Mucosa of descending colon (tissue), 3 donors: ENCODE measurements at places on chromosomes 7 and 10.

DNA sequence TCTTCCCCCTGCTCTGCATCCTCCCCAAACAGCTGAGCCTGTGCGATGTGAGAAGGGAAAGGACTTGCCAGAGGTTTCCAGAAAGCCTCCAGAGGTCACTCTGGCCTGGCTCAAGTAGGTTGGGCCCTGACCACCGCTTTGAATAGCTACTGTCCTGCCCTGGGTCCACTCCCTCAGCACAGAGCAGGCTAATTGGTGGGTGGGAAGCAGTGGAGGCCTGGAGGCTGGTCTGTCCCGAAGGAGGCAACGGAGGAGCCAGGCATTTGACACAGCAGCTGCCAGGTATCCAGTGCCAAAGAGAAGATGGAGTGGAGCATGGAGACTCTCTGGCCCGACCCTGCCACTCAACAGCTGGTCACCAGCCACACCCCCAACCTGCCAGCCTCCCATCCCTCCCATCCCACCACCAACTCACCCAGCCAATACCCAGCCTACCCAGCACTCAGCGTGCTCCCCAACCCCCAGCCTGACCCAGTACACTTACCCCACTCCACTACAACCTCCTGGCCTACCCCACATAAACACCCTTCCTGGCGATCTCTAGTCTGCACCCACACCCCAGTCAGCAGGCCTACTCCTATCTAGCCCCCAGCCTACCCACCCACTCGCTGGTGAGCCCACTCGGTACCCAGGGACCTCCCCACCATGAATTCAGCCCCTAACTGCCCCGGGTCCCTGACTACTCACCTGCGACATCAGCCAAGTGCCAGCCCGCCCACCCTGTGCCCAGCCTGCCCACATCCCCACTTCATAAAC, 64.6 kb upstream of the COL13A1 start:
- DNase-seq, result no peak

- DNase-seq, result peak; percentile 32
Observed at GRCh38 chr7:11831736-11832495, at the start of gene THSD7A. Gene THSD7A (minus strand): TSS chr7:11832198. CDS start chr7:11831946, 252 bp downstream.

DNA sequence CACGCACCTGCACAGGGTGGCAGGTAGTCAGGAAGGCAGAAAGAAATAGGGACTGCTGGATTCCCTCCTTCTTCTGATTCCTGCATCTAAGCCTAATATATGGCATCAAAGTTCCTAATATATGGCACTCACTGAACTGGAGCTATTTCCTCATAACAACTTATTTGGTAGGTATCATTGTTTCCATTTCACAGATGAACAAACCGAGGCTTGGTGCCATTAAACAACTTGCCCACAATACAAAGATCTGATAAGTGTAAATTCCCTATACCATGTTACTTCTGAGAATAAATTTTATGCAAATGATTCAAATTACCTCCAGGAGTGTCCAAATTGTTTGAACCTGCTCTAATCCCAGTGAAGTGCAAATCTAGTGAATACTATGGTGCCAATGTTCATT, 2.1 kb upstream of the FAM171A1 start:
- no peak for DNase-seq

- no peak for DNase-seq
Observed at GRCh38 chr10:122149561-122150505, 121.3 kb upstream of the BTBD16 start.

- peak; percentile 57 for DNase-seq
Observed at GRCh38 chr10:102776779-102777456, 33.2 kb downstream of the WBP1L start.

GRCh38 chr7:22581099-22581498, 81.1 kb upstream of the STEAP1B start:
- no peak for DNase-seq

- DNase-seq, result no peak
Observed at GRCh38 chr7:157926107-157926506, 589.3 kb downstream of the DNAJB6 start.
